ENCODE measurements at places on chromosomes 5 and 9. TPM values are rescaled to one million over a fixed set of nuclear protein-coding genes. Genes with fewer than 3 reads are reported as not detected.

DNA sequence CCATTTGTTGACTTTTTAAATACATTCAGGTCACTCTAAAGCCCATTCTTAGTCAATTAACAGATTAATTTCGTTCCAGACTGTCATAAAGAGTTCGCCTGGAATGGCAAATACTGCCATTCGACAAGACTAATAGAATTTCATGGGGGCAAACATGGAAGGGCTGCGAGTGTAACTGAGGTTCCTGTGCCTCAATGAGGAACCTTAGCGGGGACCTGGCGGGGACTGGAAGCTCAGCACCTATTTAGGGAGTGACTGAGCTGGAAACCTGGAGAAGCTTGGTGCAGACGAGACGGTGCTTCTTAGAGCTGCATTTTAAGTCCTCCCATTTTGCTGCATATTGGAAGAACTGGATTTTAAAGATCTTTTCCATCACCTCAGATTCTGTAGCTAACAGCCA, 3.4 kb downstream of the VCAN start:
- no peak for DNase-seq

Gene FOXD4
- 0.49 TPM for total RNA-seq

GRCh38 chr9:13386316-13386715, 106.8 kb upstream of the MPDZ start:
- no peak for DNase-seq

DNA sequence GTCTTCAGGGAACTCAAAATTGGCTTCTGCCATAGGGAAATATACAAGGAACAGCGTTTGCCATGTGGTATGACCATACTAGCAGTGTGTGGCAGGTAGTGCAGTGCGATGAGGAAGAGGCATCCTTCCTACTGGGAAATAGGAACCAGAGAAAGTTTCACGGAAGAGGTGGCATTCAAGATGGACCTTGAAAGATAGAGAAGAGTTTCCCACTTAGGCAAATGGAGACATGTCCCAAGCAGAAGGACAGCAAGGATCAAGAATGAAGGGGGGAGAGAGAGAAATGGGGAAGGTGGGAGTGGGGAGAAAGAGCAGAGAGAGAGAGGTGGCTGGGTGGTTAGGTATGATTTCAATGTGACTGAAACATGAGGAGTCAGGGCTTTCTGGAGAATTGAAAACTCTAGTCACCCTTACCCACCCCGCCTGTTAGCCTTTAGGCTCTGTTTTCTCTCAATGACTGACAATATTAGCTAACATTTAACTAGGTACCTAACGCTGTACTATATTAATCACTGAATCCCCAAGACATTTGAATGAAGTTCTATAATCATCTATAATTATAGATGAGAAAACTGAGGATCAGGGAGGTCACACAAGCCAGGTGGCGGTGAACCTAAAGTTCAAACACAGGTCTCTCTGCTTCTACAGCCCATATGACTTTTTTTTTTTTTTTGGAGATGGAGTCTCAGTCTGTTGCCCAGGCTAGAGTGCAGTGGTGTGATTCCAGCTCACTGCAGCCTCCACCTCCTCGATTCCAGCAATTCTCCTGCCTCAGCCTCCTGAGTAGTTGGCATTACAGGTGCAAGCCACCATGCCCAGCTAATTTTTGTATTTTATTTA, 171.3 kb downstream of the NR3C1 start:
- DNase-seq: no peak

- no peak for DNase-seq
Observed at GRCh38 chr9:14585730-14586473, 107.3 kb downstream of the ZDHHC21 start.
